ENCODE measurements at places on chromosomes 1 and 21. TPM values are rescaled to one million over a fixed set of nuclear protein-coding genes. Genes with fewer than 3 reads are reported as not detected.

Gene EVA1C
- 6.3 TPM for total RNA-seq

Gene ZNF124
- total RNA-seq = 14.6 TPM

Gene LYPD8
- total RNA-seq = not detected

Gene OR2T34
- total RNA-seq = not detected

Gene LCE3D
- total RNA-seq = not detected

Gene ADAMTS5
- not detected for total RNA-seq

Gene CRNN
- not detected for total RNA-seq

Gene GSTM5
- not detected for total RNA-seq

Gene A3GALT2
- not detected for total RNA-seq

Gene IGSF21
- not detected for total RNA-seq

Gene HAPLN2
- total RNA-seq = not detected

Gene DENND2C
- 0.43 TPM for total RNA-seq

Gene REN
- not detected for total RNA-seq

Gene DIP2A
- total RNA-seq = 53.2 TPM

Gene SPATA46
- not detected for total RNA-seq

Gene EPS8L3
- total RNA-seq = not detected

Gene KCNJ9
- total RNA-seq = not detected

Gene PGBD5
- total RNA-seq = not detected

Gene CASZ1
- total RNA-seq = 9.0 TPM

Gene KCNJ15
- total RNA-seq = not detected

Gene OR6N1
- not detected for total RNA-seq

Gene C1orf210
- not detected for total RNA-seq

Gene LRRIQ3
- total RNA-seq = 0.63 TPM

Gene SELENOF
- total RNA-seq = 178 TPM

Gene ID3
- 14.7 TPM for total RNA-seq

Gene CA14
- total RNA-seq = not detected

Gene DMRTB1
- total RNA-seq = not detected

Gene MATN1
- not detected for total RNA-seq

Gene GNG4
- total RNA-seq = 0.18 TPM

Gene OR10J1
- not detected for total RNA-seq

Gene RGS5
- total RNA-seq = 3.7 TPM

Gene PGLYRP3
- not detected for total RNA-seq

Gene KCNT2
- not detected for total RNA-seq
